Hematopoietic multipotent progenitor cell treated with erythropoietin and hydrocortisone succinate and interleukin-3 and kit ligand, for 17 days (in vitro differentiated cells): ENCODE measurements at places on chromosomes 16 and 17.

- DNase-seq: no peak
Observed at GRCh38 chr17:41914358-41914766, 4.4 kb downstream of the ACLY start.

DNA sequence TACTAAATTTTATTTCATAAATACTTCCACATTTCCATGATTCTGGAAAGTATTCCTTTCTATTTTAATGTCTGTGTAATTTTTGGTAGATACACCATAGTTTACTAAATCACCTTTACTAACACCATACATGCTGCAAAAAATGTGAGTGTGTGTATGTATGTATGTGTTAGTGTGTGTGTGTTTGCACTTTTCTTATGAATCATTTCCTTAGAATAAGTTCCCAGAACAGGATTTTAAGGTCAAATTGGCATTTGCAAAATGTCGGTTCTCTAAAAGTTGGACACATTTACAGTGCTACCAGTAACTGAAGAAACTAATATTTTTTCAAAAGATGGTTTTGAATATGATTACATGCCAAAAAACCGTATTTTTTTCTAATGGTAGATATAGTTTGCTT, 137.1 kb downstream of the CYB561 start:
- no peak for DNase-seq

- no peak for DNase-seq
Observed at GRCh38 chr17:47286198-47286914, 32.7 kb downstream of the ITGB3 start.

DNA sequence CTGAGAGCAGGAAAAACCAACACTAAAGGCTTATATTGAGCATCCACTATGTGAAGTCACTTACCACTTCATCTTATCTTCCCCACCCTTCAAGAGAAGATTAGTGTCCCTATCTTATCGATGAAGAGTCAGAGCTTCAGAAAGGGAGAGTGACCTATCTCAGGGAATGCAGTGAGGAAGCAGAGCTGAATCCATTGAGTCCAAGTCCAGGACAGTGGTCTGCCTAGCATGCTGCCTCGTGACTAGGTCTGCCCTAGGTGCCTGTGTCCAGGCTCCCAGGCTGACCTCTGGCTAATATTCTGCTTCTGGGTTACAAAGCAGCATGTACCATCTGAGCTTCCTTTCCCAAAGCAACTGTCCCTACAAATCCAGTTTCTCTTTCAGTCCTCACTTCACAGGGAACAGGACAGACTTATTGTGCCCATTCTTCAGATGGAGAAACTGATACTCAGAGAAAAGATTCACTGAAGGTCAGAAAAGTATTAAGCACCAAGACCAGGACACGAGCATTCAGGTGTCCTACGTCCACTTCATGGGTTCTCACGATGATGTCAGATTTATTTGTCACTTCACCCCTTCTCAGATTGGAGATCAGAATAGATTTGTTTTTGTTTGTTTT, 13.3 kb upstream of the FZD2 start:
- no peak for DNase-seq

GRCh38 chr17:74201250-74201649, 2.2 kb upstream of the RPL38 start:
- no peak for DNase-seq

GRCh38 chr16:82639666-82640336, 13.0 kb downstream of the CDH13 start:
- DNase-seq: peak; percentile 4

GRCh38 chr17:81667754-81668153, 1.2 kb downstream of the CCDC137 start:
- DNase-seq: no peak

DNA sequence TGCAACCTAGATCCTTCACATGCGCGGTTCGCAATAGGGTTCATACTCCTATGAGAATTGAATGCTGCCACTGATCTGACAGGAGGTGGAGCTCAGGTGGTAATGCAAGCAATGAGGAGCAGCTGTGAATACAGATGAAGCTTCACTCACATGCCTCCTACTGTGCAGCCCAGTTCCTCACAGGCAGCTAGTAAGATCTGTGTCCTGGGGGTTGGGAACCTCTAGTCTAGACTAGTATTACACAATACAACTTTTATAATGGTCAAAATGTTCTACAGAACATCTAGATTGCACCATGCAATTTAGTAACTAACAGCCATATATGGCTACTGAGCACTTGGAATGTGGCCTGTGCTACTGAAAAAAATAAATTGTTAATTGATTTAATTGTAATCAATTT, 26.7 kb downstream of the ABCA5 start:
- DNase-seq: no peak

GRCh38 chr16:84055801-84056634, 13.4 kb upstream of the SLC38A8 start:
- no peak for DNase-seq

DNA sequence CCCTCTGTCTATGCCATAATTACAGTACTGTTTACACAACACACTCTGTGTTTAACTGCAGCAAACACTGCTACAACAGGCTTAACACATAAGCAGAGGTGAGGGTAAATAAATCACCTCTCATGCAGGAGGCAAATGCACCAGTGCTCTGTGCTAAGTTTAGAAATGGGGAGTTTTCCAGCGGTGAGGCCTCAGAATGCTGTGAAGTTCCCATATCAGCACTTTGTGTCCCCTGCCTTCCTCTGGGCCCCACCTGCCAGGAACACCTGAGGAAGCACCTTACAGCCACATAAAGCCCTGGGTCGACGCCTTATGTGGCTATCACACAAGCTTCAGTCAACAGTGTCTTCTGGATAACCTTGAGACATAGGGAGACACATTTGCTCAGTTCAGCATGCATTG, 304.5 kb downstream of the HAPSTR1 start:
- DNase-seq: no peak

- DNase-seq: no peak
Observed at GRCh38 chr16:4780235-4780634, 7.9 kb downstream of the SEPTIN12 start.

- DNase-seq: no peak
Observed at GRCh38 chr16:17072104-17072503, 398.7 kb downstream of the XYLT1 start.

DNA sequence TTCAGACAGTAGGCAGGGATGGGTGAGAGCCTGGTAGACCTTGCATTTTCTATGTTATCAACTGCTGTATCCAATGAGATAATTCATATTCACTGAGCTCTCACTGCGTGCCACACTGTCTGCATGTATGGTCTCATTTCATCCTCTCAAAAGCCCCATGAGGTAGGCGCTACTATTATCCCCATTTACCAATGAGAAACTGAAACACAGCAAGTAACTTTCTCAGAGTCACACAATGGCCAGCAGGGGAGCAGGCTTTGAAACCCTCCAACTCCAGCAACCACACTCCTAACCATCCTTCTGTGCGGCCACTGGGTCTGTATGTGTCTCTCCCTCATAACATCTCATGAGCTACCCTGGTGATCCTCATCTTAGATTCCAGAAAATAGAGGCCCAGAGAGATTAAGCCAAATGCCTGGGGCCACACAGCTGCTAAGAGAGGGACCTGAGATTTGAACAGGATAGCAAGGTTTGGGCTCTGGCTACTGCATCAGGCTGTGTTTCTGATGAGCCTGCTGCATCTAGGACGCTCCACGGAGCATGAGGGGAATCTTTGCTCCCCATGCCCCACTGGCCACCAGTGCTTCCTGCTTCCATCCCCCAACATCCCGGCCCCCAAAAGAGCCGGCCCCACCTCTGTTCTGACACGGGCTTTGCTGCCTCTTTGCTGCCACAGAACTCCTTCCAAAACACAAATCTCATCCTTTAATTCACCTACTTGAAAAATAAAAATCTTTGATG, 3.2 kb downstream of the CCR7 start:
- no peak for DNase-seq

DNA sequence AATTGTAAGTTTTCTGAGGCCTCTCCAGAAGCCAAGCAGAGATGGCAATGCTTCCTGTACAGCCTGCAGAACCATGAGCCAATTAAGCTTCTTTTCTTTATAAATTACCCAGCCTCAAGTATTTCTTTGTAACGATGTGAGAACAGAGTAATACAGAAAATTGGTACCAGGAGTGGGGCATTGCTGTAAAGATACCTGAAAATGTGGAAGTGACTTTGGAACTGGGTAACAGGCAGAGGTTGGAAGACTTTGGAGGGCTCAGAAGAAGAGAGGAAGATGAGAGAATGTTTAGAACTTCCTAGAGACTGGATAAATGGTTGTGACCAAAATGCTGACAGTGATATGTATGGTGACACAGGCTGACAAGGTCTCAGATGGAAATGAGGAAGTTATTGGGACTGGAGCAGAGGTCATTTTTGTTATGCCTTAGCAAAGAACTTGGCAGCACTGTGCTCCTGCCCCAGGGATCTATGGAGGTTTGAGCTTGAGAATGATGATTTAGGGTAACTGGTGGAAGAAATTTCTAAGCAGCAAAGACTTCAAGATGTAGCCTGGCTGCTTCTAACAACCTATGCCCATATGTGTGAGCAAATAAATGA, 23.1 kb downstream of the PRDM7 start:
- DNase-seq: no peak

DNA sequence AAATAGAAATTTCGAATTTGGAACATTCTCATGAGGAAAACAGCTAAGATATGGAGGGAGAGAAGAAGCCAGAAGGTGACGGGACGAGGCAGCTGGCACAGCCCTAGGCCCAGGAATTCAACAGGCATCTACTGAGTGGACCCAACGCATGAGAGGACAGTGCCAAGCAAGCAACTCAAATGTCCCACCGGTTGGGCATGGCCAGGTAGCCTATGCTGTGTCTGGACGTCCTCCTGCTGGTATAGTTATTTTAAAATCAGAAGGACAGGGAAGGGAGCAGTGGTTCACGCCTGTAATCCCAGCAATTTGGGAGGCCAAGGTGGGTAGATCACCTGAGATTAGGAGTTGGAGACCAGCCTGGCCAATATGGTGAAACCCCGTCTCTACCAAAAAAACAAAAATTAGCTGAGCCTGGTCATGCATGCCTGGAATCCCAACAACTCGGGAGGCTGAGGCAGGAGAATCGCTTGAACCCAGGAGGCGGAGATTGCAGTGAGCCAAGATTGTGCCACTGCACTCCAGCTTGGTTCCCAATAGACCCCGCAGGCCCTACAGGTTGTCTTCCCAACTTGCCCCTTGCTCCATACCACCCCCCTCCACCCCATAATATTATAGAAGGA, 2.0 kb downstream of the GH1 start:
- DNase-seq: no peak

- peak; percentile 93 for DNase-seq
Observed at GRCh38 chr17:75904749-75905521, at the start of gene MRPL38. Gene MRPL38 (minus strand): TSS chr17:75904884. CDS start chr17:75904875, 9 bp downstream.

DNA sequence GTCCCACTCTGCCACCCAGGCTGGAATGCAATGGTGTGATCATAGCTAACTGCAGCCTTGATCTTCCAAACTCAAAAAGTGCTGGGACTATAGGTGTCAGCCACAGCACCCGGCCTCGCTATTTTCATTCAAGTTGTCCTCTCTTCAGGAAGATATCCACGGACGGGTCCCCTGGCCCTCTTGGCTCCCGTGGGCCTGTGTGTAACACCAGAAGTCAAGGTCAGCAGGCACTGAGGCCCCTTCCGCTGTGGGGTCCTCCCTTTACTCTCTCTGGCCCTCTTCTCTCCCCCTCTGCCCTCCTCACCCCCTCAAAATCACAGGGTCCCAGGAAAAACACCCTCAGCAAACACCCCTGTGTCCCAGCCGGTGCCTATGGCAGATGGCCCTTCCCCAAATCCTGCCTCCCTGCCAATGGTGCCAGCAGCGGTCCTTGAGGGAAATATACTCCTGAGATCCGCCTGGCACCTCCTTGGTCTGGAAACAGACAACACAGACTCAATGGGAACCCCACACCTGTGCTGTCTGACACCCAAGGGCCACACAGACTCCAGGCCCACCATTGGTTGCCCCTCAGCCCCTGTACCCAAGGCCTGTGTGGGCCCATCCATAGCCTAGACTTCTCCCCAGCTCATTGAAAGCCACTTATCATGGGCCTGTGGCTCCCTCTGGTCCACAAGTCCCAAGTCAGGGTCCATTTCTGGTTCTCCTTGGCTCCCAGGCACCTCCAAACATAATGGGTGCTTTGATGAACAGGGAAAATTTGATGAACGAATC, 221.5 kb downstream of the ZNF423 start:
- DNase-seq: no peak

GRCh38 chr17:66981983-66982508, 17.5 kb downstream of the CACNG4 start:
- DNase-seq: no peak

- DNase-seq: peak; percentile 65
Observed at GRCh38 chr17:58710948-58711552, 18.6 kb downstream of the RAD51C start.

DNA sequence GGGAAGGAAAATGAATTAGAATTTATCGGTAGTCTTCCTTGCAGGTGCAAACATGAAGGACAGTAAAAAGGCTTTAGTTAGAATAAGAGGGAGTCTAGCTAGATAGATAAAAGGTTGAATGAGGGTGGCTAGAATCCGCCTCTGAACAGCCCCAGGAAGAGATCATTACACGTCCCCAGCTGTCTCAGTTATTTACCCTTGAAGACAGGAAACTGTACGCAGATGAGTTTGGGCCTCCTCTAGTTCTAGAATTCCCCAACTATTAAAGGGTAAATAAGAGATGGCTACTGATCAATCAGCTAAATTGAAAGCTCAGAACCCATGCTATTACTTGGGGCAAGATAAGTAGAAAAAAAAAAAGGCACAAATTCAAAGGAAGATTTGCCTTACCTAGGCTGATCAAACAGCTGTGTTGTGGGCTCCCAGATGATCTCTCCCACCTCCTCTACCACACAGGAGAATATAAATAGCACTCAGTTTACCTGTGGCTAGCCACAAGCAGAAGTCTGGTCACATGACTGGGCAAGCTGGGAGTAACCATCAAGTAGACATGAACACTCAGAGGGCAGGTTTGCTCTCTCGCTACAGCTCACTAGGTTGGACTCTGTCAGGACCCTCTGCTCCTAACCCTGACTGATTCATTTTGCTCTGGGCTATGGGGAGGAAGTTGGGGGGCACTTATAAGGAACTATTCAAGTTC, 17.0 kb downstream of the FAM117A start:
- DNase-seq: peak; percentile 36

GRCh38 chr17:38324141-38324697, 19.5 kb downstream of the GPR179 start:
- DNase-seq: no peak

- no peak for DNase-seq
Observed at GRCh38 chr16:51133688-51134087, 17.4 kb downstream of the SALL1 start.

GRCh38 chr17:18382441-18383078, 5.0 kb downstream of the EVPLL start:
- DNase-seq: no peak
